ENCODE measurements at places on chromosomes 7 and 10. TPM values are rescaled to one million over a fixed set of nuclear protein-coding genes. Genes with fewer than 3 reads are reported as not detected.

RAB19 gene
- total RNA-seq, result not detected

SNX10 gene
- total RNA-seq, result 0.28 TPM

HOXA7 gene
- total RNA-seq, result not detected

SCART1 gene
- total RNA-seq, result 1.1 TPM

IL6 gene
- total RNA-seq, result 69.4 TPM

CYP3A5 gene
- under 0.01 TPM for total RNA-seq

OR13A1 gene
- total RNA-seq, result not detected

PNPLA8 gene
- total RNA-seq, result 34.3 TPM

ANKRD22 gene
- total RNA-seq, result not detected

MAT1A gene
- total RNA-seq, result not detected

SPDYE16 gene
- not detected for total RNA-seq

CYP3A4 gene
- total RNA-seq, result not detected

NUTM2B gene
- 0.28 TPM for total RNA-seq

PRPS1L1 gene
- total RNA-seq, result not detected

ZNF680 gene
- 16.3 TPM for total RNA-seq

TMEM72 gene
- not detected for total RNA-seq

GDF2 gene
- not detected for total RNA-seq
